ENCODE measurements at places on chromosomes 7 and 10. TPM values are rescaled to one million over a fixed set of nuclear protein-coding genes. Genes with fewer than 3 reads are reported as not detected.

DNA sequence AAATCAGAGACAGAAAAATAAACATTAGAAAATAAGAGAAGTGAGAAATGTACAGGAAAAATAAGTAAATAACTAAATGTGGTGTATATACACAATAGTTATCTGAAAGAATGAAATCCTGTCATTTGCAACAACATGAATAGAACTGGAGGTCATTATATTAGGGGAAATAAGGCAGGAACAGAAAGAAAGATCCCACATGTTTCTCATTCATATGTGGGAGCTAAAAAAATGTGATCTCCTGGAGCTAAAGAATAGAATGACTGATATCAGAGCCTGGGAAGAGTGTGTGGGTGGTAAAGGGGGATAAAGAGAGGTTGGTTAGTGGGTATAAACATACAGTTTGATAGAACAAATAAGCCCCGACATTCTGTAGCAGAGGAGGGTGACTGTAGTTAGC, 27.3 kb downstream of the PLXDC2 start:
- no peak for DNase-seq

GRCh38 chr7:86931439-86931838, 128.0 kb downstream of the ELAPOR2 start:
- DNase-seq, result no peak

GRCh38 chr10:1395481-1396296, 339.5 kb downstream of the WDR37 start:
- no peak for DNase-seq

DNA sequence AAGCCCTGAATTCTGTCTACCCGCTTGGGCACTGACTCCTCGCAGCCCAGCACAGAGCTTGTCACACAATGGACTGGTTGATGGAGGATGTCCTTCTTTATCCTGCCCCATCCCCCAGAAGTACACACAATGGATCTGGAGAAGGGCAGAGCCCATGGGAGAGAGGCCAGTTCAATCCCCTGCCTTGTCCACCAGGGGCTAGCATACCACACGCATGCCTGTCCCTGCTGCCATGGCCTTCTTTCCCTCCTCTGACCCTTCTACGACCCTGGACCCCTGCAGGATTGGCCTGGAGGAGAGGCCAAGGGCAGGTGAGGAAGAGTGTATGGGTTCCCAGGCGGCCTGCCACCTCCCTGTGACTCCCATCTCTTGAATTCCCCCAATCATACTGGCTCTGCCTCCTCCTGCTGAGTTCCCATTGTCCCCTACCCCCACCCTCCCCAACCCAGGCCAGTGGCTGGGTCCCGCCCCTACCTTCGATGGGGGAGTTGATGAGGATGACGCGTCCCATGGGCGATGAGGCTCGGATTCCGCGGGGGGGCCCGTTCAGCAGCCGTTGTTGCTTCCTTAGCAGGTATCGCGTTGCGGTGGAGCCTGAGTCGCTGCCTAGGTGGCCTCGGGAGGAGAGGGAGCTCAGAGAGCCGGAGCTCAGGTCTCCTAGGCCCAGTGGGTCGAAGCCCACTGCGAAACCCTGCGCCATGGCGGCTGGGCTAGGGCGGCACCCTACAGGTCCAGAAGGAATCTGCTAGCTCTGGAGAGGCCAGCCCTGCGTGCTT, 1.2 kb downstream of the PDZD7 start:
- DNase-seq, result no peak

DNA sequence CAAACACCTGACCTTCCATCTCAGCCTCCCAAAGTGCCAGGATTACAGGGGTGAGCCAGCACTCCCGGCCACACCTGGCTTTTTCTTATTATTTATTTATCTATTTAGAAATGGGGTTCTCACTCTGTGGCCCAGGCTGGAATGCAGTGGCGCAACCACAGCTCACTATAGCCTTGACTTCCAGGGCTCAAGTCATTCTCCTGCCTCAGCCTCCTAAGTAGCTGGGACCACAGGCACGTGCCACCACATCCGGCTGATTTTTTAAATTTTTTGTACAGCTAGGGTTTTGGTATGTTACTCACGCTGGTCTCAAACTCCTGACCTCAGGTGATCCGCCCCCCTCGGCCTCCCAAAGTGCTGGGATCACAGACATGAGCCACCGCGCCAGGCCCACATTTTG, 56.9 kb upstream of the MYL10 start:
- no peak for DNase-seq

DNA sequence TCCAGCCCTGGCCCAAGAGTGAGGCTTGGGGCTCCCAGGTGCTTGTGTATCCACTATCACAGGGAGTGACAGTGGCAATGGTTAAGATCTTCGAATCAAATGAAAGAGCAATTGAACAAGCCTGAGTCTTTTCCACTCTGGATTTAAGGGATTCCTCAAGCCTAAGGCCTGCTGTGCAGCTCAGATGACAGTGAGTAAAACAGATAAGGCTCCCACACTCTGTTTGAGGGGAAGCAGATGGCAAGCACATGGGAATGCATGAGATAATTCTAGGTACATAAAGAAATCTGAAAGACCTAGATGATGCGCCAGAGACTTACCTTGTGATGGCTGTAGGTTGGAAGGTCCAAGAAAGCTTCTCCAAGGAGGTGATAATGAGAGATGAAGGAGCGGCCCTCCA, 95.0 kb downstream of the LRRC18 start:
- DNase-seq, result no peak

DNA sequence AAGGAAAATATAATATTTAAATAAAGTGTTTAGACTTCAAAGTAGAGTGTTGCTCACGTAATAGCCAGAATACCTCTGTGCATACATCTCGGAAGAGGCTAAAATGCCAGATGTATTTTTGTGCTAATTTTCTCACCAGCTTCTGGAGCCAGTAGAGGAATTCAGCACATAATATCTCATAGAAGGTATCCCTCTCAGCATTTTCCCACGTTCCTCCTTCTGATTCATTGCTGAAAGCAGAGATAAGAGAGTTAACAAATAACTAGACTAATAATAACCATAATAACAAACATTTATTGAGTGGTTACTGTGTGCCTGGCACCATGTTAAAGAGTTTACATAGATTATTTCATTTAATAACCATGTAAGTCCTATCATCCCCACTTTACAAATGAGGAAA, 123.6 kb downstream of the VTI1A start:
- DNase-seq, result no peak

DNA sequence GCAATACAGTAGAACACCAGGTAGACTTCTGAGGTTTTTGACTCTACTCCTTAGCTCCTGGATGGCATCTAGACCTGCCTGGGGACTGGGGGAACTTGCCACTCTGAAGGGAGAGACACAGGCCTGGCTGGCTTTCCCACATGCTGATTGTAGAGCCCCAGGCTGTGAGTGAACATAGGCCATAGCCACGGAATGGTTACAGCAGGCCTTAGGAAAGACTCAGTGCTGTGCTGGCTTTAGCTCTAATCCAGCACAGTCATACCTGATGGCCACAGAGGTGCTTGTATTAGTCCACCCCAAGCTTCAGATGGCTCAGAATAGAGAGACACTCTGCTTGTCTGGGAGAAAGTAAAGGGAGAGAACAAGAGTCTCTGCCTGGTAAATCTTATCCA, 35.0 kb upstream of the ARHGAP12 start:
- no peak for DNase-seq

DNA sequence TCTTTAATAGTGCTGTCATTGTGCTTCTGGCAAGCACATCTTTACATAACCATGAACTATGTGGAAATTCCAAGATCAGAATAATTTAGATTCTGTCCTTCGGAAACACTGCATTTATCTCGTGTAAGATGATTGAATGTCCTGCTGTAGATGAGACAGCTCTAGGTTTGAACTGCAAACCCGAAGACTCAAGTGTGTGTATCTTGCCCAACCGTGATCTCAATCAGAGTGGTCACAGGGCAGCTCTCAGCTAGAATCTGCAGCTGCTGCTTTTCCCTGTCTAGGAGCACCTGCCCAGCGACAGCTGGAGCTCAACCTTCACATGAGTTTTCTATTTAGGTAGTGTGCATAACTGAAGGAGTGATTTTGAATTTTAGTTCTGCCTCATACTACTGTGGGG, 17.5 kb upstream of the KIF20B start:
- DNase-seq, result no peak

GRCh38 chr10:35299016-35299415, 37.3 kb upstream of the CCNY start:
- no peak for DNase-seq

DNA sequence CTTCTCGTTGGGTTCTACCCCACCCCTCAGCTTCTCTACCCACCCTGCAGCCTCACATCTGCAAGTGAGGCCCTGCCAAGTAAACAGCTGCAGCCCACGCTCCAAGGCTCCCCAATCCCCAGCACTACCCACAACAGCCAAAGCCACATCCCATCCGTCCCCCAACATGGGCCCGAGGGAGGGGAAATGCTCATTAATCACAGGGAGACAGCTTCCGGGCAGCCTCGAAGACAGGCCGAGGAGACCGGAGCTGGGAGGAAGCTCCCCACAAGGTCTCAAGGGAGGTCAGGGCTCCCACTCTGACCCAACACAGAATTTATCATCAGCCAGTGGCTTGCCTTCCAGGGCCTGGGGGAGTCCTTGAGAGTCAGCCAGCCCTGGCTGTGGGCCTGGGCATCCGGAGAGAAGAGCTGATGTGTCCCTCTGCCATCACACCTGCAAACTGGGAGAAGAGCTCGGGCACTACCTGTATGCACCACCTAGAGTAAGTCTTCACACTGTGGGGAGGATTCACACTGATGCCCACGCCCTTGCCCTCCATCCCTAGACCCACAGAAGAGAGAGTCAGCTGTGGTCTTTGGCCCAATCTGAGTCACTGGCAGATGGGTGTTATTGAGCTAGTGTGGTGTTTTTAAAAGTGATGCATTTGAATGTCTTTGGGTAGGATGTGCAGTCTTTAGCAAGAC, 115.5 kb upstream of the ZMIZ1 start:
- no peak for DNase-seq

- no peak for DNase-seq
Measured at GRCh38 chr7:102050864-102051460, 233.5 kb downstream of the CUX1 start.

- DNase-seq, result no peak
Measured at GRCh38 chr7:19663816-19664462, 44.9 kb downstream of the POLR1F start.

GRCh38 chr7:3267966-3268690, 32.9 kb upstream of the SDK1 start:
- DNase-seq, result no peak

GRCh38 chr7:91128683-91129348, 135.4 kb upstream of the FZD1 start:
- DNase-seq, result no peak

DNA sequence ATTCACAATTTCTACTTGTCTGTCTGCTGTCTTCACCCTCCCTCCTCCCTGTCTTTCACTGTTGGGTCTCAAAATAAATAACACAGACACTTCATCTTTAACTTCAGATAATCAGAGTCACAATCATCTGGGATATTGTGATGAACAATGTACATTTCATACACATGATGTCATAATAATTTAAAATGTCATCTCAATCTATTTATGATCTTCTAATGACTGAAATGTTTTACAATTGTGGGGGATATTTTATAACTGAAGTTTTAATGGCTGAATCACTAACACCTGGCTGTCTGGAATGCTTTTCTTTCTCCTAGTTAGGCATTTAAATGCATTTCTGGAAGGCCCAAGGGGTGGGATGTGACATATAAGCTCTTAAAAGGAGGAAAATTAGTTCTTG, 859.8 kb downstream of the LRMDA start:
- no peak for DNase-seq

DNA sequence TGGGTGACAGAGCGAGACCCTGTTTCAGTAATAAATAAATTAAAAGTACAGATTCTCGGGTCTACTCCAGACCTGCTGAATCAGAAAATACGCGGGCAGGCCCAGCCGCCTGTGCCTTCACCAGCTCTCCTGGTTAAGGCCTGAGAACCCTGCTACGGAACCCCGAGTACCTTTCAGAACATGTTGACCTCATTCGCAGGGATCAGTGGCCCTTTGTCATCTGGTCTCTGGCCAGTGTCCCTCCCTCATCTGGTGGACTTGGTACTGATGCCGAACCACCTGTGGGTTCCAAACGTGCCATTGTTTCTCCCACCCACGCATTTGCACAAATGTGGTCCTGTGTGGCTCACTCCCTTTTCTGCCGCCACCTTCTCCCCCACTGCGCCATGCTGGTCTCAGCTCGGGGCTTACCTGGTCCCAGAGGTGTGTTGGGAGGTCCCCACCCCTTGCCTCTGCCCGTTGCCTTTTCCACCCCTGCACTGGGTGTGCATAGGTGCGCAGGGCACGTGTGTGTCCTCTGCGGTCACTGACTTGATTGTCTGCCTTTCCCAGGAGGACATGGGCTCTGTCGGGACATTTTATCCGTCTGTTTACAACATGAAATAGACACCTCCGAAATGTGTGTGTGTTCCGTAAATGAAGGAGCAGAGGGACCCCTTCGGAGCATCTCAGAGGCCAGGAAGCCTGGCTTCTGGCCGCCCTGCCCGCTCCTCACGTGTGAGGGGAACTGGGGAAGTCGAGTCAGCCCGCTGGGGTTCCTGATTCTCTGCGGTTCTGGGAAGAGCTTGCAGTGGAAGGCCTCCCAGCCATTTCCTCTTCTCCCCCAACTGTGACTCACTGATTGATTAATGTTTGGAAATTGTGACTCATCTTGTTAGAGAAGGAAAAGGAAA, 135.2 kb downstream of the CUX1 start:
- no peak for DNase-seq

GRCh38 chr7:93629291-93629801, 54.8 kb upstream of the CALCR start:
- DNase-seq, result no peak

- no peak for DNase-seq
Measured at GRCh38 chr7:28181416-28181815, 821 bp upstream of the JAZF1 start.

- DNase-seq, result no peak
Measured at GRCh38 chr10:31123946-31124345, 92.3 kb upstream of the ZNF438 start.

DNA sequence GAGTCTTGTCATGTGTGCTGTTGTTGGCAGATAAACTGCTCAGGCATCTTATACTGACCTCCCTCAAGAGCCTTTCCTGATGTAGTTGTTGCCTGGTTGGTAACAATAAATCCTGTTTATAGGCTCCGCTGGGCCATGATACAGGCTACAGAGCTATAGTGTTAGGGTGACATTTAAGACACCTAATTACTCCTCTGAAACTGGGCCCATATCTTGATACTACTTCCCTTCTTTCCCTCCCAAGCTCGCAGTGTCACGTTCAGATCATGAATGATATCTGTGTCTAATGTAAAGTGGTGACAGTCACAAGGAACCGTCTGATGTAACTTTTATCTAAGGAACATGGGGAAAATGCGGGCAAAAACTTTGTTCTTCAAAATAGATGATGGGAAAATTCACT, 35.4 kb downstream of the CROT start:
- no peak for DNase-seq

DOCK1 gene
- 46.4 TPM for total RNA-seq

RET gene
- 3.3 TPM for total RNA-seq

TLX1 gene
- total RNA-seq, result 0.52 TPM

ZNF25 gene
- total RNA-seq, result 4.2 TPM

ATOH7 gene
- total RNA-seq, result 0.53 TPM

RPEL1 gene
- total RNA-seq, result not detected

LDB3 gene
- total RNA-seq, result 4.7 TPM

RGS10 gene
- total RNA-seq, result 17.8 TPM

ADAP1 gene
- 107 TPM for total RNA-seq

SLC26A5 gene
- 0.25 TPM for total RNA-seq

AKR1D1 gene
- not detected for total RNA-seq

LMTK2 gene
- total RNA-seq, result 61.2 TPM

Data from colonic mucosa (tissue), 4 donors.